ENCODE measurements at places on chromosomes 7 and 10.

GRCh38 chr7:34430456-34430855 lies 227.6 kb upstream of the NPSR1 start:
- peak; percentile 2 for DNase-seq

DNA sequence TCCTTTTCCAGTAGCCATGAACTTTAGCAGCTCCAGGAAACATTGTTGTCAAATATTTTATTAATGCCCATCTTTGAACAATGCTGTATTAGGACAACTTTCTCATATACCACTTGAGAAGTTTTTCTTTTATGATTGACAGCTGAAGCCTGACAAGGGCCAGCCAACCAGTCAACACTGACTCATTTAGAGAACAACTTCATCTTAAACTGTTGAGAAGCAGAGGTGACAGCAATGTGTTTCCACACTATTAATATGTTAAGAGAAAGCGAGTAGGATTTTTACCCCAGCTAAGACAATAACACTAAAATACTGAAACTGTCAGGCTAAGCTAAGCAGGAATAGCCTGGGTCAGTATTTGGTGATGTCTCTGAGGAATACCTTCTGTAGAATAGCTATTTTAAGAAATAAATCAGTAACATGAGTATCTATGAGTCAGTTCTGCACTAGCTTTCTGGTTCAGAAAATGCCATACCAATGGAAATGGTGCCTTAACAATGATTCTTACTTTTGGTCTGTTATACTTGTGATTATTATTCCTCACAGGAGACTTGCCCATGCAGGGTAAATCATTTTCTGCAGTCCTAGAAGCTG lies 168.8 kb upstream of the POT1 start:
- no peak for DNase-seq

DNA sequence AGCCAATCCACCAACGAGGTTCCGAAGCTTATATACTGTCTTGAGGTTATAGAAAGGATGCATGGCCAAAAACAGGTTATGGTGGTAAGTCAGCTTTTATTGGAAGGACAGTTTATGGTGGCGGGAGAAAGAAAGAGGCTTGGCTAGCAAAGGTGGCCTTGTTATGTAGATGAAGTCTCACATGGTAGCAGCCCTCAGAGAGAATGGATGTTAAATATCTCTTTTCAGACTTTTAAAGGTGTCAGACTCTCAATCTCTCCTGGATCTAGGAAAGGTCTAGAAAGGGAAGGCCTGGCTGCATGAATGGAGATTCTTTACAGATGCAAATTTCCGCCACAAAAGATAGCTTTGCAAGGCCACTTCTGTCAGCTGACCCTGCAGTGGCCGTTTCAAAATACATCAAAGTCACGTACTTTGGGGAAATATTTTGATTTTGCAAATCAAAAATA lies 333.8 kb downstream of the GALNT17 start:
- no peak for DNase-seq

- DNase-seq = no peak
These were observed 11.2 kb downstream of the LRIT2 start for GRCh38 chr10:84214046-84214572.

GRCh38 chr10:102781921-102782557 lies 38.3 kb downstream of the WBP1L start:
- no peak for DNase-seq

DNA sequence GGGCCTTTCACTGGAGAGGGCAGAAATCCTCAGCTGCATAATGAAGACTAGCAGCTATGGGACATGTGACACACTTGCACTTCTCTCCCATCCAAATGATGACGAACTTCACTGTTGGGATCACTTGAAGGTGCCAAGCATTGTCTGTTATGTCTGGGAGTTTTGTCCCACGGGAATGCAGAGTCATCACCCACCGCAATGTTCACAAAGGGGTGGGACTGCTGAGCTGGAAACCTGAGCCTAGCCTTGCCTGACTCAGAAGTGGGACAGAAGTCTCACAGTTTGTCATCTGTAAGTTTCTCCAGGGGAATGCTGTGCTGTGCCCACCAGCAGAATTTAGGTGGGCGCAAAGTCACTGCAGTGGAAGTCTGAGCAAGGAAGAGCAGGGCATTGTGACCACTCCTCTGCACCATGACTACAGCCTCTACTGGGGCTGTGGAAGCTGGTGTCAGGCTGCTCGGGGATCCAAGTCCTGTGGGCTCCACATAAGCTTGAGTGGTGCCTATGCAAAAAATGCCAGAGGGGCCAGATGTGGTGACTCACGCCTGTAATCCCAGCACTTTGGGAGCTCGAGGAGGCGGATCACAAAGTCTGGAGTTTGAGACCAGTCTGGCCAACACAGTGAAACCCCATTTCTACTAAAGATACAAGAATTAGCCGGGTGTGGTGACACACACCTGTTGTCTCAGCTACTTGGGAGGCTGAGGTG lies 472.0 kb upstream of the CNTNAP2 start:
- no peak for DNase-seq

GRCh38 chr10:132515811-132516726 lies 21.5 kb upstream of the INPP5A start:
- DNase-seq = no peak

DNA sequence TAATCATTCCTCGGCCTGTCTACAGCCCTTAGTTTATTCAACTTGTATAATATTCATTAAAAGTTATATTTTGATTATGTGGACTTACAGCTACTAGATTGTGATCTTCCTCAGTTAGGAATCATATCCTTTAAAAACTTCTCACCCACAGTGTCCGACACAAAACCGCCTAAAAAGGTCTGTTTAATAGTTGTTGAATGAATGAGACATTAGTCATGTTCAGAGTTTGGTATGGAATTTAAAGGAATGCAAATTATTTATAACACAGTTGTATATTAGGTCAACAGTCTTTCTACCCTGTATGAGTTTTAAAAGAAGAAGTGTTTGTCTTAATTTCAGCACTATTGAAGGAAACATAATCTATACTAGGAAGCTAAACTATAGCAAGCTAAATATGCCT lies 390.0 kb downstream of the ARL4A start:
- DNase-seq = no peak

DNA sequence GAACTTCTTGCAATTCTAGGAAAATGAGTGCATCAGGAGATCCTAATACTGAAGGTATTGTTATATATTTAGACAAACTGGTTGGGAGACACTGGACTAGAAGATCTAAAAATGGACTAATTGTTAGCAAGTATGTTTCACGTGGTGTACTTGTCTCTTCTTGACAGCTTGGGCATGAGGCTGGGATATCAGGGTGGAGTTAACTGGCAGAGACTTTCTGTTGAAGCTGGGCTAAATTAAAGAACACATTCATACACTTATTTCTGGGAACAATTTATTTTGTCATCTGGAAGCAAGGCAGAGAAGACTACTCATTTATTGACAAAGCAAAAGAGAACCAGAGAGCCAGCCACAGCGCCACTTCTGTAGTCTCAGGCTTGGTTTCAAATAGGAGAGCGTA lies 25.9 kb downstream of the TYW1 start:
- DNase-seq = no peak

DNA sequence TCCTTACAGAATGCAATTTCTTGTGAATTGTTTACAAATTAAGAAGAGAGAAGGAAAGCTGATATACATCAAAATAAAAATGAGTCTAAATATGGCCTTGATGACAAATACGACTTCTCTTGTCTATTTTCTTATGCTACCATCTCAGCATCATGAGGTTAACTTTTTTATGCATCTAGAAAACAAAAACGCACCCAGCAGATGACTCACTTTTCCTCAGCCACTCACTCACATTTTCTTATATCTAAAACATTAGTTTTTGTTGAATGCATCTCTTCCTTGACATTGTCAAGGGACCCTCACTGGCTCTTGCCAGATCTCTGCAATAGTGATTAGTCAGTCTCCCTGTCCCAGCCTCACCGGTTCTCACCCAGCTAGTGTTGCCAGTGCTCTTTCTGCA lies 256.4 kb upstream of the SLC26A5 start:
- DNase-seq = no peak

DNA sequence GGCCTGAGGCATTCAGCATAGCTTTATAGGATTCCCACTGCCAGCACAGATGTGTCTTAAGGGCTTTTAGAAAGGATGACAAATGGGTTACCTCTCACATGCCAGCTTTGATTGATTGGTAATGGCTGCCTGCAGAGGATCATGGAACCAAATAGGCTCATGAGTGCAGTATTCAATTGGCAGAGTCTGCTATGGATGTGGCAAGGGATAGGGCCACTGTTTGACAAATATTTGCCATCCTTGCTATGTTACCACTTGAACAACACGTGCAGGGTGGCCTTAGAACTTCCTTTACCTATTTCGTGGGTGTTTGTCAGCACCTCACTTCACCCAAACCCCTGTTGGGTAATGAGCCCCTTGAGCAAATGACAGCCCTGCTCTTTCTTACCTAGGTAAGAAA lies 139.2 kb downstream of the C10orf105 start:
- no peak for DNase-seq

GRCh38 chr10:110681023-110681681 lies 37.0 kb downstream of the RBM20 start:
- DNase-seq = peak; percentile 57

DNA sequence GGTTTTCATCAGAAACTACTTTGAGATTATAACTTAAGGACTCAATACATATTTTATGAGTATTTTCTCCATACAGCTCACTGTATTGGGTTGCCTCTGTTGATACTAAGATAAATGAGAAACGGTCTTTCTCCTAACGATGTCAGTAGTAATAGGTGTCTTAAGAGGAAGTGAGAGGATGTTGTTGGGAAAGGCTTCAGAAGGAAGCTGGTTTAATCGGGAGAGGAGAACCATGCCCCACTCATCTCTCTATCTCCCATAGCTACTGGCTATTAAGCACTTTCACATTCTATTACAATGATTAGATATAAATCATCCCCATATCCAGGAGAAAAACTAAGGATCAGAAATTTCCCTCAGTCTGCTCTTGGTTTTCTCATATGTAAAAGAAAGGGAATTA lies 2.0 kb downstream of the CLEC5A start:
- no peak for DNase-seq

DNA sequence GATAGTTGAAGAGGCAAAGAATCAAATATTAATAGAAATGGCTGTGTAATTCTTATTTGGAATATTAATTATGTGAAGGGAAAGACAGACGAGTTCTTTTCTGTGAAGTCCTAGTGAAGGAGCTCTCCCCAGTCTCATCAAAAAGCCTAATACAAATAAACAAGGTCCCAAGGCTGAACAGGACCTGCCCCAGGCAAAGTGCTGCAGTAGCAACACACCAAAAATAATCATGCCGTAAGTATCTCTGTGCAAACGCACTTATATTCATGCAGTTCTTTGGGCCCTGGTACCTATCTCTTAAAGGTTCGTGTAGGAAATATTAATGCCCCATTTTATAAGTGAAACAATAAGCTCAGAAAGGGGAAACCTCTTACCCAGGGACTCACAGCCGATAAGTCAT lies 12.2 kb upstream of the CHST15 start:
- no peak for DNase-seq

- DNase-seq = no peak
These were observed 85.8 kb downstream of the PAXIP1 start for GRCh38 chr7:154916856-154917807.

- peak; percentile 37 for DNase-seq
These were observed 11.9 kb upstream of the XPNPEP1 start for GRCh38 chr10:109934958-109935793.

DNA sequence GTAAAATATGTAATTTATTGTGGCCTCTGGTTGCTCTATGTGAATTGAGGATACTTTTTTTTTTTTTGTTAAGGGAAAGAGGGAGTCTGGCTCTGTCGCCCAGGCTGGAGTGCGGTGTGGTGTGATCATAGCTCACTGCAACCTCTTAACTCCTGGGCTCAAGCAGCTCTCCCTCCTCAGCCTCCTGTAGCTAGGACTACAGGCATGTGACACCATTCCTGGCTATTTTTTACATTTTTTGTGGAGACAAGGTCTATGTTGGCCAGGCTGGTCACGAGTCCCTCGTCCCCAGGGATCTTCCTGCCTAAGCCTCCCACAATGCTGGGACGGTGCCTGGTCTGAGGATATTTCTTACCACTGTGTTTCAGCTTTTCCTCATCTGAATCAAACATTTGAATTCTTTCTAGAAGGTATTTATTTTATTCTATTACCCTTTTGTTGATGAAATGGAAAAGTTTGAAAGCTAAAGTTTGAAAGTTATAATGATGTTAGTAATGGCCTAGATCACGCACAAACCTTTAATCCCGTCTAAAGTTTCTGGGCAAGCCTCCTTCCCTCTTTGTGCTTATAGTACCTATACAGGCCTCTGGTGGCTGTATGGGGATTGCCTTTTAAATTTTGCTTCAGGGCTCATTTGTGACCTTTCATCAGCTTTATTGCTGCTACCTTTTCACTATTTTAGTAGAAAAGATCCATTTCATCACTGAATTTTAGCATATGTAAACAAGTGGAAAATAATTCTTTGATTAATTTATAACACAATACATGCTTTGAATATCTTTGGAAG lies 2.0 kb downstream of the IFRD1 start:
- DNase-seq = peak; percentile 55

DNA sequence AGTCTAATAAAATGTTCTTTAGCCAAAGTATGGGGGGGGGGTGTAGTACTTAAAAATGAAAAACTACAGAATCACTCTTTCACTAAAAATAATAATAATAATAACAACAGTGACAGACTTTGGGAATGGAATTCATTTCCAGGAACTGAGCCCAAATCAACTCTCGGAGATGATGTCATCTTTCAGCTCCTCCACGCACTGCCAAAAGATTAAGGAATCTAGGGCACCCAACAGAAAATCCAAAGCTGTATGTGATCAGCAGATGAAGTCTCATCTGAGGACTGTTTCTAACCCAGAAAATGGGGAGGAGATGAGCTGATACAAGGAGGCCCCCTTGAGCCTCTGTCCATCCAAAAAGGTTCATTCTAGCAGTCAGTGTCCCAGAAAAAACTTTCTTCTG lies 54.5 kb downstream of the GRB10 start:
- no peak for DNase-seq

- no peak for DNase-seq
These were observed 22.2 kb downstream of the SUGCT start for GRCh38 chr7:40156988-40157387.

DNA sequence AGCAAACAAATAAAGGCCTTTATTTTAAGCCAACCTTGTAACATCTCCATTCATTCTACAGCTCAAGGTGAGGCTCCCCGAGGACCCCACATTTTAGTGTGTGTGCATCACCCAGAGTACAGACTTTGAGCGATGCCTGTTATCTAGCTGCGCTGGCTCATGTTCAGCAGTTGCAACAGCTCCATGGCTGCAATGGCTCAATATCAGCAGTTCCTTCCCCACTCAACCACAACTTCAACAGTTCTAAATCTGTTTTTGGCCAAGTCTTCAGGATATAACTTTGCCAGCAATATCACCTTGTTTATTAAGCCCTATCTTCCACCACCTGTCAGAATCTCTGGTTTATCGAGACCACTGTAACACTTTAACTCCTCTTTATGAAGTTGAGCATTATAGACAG lies 95.8 kb downstream of the WNT2 start:
- DNase-seq = no peak

All from KBM-7 (cell line).